ENCODE measurements at places on chromosomes 16 and 17.

DNA sequence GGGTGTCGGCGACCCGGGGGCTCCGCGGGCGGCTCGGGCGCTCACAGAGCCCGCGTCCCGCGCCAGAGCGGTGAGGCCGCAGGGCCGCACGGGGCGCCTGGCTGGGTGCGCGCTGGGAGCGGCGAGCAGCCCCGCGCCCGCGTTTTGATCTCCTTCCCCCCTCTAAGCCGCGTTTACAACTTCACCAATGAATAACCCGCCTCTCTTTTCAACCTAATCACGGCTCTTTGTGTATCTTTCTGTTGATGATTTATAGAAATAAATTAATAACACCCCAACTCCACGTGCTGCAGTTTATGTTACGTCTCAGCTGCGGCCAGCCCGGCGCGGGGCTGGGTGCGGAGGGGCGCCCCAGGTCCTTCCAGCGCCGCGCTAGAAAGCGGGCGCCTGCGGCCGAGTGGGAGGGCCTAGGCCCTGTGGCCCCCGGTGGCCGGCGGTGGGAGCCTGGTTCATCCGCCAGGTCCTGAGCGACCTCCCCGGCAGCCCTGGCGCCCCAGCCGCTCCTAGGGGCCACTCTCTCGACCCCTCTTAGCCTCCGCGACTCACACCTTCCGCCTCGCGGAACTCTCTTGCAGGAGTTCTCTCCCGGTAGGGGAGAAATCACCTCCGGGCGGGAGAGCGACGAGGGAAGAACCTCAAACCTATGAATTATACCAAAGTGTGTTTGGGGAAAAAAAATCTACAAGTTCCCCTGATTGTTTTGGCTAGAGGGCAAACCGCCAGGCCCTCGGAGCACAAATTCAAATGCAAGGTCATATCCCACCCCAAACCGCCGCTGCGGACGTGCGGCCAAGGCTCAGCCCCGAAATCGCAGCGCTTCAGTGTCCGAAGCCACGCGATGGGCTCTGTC lies 1.9 kb downstream of the HNF1B start:
- H3K36me3 ChIP-seq, result no peaks in the 10 kb centered on the region
- H3K27me3 ChIP-seq, result peaks cover 99% of the 10 kb centered on the region
- DNase-seq, result no peak
- no peak overlapping the region for H3K27ac ChIP-seq
- H3K4me3 ChIP-seq, result no peak overlapping the region

GRCh38 chr17:28363776-28364650 lies 986 bp downstream of the SEBOX start:
- no peaks in the 10 kb centered on the region for H3K4me1 ChIP-seq
- no peak overlapping the region for H3K4me3 ChIP-seq
- peaks cover 30% of the 10 kb centered on the region for H3K36me3 ChIP-seq

DNA sequence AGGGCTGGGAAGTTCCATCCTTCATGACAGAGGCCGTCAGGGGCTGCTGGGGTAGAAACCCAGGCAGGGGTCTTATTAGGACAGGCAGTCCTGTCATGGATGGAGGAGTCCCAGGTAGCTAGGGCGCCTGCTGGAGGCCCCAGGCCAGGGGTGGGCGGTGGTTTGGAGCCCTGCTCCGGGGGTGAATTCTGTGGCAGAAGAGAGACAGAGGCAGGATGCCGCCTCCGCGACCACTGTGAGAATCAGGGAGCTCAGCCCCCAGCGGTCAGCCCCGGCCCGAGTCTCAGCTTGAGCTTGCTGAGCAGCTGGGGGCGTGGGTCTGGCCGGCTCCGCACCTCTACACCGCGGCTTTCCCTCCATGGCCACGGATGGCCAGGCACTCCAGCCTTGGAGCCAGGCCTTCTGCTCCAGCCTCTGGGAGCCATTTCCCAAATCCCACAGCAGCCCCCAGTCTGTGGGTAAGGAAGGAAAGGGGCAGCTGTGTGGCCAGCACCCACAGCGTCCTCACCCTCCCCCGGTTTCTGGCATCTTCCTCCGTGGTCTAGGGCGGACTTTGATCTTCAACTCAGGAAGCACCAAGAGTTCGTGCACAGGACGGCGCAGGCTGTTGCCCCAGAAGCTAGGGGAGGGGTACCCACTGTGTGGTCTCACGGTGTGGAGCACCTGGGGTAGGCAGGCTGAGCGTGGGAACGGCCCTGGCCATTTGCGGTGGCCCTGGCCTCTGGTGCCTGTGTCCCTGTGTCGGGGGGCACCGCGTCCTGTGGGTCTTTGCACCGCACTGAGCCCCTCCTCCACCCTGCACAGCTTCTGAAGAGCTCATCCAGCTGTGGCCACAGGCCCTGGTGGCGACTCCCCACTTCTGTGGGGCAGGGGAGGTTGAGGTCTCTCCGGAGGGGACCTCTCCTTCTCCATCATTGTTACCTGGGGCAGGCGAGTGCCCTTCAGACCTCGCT lies 14.1 kb downstream of the CD7 start:
- DNase-seq, result no peak
- no peak overlapping the region for H3K4me3 ChIP-seq
- H3K27ac ChIP-seq, result no peak overlapping the region
- H3K36me3 ChIP-seq, result no peaks in the 10 kb centered on the region

DNA sequence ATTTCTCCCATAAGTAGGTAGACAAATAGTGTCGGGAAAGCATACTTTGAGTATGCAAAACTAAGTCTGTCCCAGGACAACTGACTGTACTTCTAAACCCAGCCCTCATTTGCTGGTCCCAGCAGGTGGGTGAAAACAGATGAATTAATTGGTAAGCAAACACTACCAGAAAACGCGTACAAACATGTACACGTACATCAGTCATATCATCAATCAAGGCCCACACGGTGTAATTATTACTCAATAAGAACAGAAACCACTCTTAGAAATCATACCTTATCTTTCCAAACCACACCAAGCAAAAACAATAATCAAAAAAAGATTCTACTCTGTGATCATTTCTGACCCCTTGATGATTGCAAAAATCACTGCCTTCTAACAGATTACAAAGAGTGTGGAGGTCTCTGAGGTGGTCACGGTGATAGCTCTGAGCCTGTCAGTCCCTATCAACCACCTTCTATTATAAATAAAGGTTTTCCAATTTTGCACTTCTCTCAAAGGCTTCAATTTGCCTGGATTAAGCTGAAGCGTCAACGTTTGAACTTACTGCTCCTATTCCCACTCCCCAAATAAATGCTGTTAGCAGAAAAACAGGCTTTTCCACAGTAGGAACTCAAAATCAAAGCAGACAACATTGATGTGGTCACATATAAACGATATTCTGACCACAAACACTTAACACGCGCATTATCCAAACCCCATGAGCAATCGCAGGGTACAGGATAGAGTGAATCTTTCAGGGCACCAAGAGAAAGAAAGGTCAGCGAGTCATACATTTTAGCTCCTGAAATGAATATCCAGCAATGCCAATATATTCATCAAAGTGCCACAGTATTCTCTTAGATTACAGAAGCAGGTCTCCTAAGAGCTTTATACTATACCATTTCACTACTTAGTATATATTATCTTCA lies 211.9 kb downstream of the STX8 start:
- H3K36me3 ChIP-seq, result no peaks in the 10 kb centered on the region
- no peak for DNase-seq
- H3K4me3 ChIP-seq, result no peak overlapping the region

GRCh38 chr17:82339634-82340580 lies 6.3 kb upstream of the SECTM1 start:
- peaks cover 10% of the 10 kb centered on the region for H3K4me1 ChIP-seq
- H3K36me3 ChIP-seq, result no peaks in the 10 kb centered on the region
- no peak overlapping the region for H3K27ac ChIP-seq
- peak overlapping the region; percentile 23 for H3K4me3 ChIP-seq

GRCh38 chr16:72937916-72938794 lies 109.8 kb downstream of the ZFHX3 start:
- no peaks in the 10 kb centered on the region for H3K27me3 ChIP-seq
- peaks cover 41% of the 10 kb centered on the region for H3K4me1 ChIP-seq

DNA sequence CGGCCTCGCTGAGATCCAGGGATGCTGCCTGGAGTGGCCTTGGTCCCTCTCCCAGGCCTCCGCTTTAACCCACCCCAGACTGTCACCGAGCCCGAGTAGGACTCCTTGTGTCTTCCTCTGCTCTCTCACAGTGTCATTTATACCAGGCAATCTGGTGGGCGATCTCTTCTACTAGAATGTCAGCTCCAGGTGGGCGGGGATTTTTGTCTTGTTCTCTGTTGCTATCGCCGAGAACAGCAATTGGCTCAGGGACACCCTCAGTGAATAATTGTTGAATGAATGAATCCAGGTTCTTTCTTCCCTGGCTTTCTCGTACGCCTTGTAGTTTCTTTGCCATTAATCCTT lies 591 bp downstream of the DHX38 start:
- H3K4me1 ChIP-seq, result peaks cover 8% of the 10 kb centered on the region
- H3K27ac ChIP-seq, result peak overlapping the region; percentile 89
- peak; percentile 28 for DNase-seq
- H3K4me3 ChIP-seq, result peak overlapping the region; percentile 70
- H3K27me3 ChIP-seq, result no peaks in the 10 kb centered on the region
- H3K36me3 ChIP-seq, result peaks cover 42% of the 10 kb centered on the region

DNA sequence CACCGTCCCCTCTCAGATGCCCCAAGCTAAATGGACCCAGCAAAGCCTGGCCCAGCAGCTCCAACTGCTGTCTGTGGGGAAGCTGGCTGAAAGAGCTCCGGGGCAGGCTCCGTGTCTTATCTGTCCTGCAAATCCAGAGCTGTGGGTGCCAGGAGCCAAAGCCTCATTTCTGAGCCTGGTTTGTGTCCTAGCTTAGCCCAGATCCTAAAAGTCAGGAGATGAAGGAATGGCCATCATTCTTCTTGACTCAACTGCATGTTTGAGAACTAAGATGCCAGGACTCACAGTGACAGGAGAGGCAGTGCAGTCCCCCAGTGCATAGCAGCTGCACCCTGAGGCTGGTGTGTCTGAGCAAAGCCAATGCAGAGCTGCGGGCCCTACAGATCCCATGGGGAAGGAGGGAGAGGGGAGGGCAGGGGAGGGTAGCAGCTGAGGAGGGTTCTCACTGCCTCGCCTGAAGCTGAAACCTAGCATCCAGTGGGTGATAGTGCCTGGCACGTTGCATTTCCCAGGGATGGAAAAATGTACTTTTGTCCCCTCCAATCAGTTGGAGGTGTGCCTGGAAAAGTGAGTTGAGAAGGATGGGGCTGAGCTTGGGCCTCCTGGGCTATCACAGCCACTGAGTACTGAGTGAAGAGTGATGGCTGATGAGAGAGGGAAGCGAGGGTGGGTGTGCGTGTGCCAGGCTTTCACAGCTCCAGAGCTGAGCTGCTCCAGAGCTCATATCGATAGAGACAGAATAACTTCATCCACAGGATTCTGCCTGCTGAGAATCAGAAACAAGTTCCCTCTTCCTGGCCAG lies 24.5 kb upstream of the CD300E start:
- no peak overlapping the region for H3K27ac ChIP-seq
- H3K4me1 ChIP-seq, result no peaks in the 10 kb centered on the region
- no peaks in the 10 kb centered on the region for H3K36me3 ChIP-seq

- H3K4me1 ChIP-seq, result peaks cover 8% of the 10 kb centered on the region
- peak; percentile 81 for DNase-seq
- peak within 1 kb of the TSS; percentile 65 for H3K4me3 ChIP-seq
- peak within 1 kb of the TSS; percentile 92 for H3K27ac ChIP-seq
- H3K36me3 ChIP-seq, result no peaks in the 10 kb centered on the region
- H3K27me3 ChIP-seq, result no peaks in the 10 kb centered on the region
Observed at GRCh38 chr17:64661976-64662773, at the start of gene SMURF2. SMURF2 (minus strand) TSS chr17:64662307; CDS start chr17:64661880, 427 bp downstream.

GRCh38 chr17:4023220-4023619 lies 59.0 kb upstream of the ATP2A3 start:
- no peak for DNase-seq
- H3K4me3 ChIP-seq, result no peak overlapping the region
- no peaks in the 10 kb centered on the region for H3K27me3 ChIP-seq
- H3K27ac ChIP-seq, result no peak overlapping the region
- peaks cover 43% of the 10 kb centered on the region for H3K36me3 ChIP-seq

- H3K36me3 ChIP-seq, result no peaks in the 10 kb centered on the region
- no peak overlapping the region for H3K4me3 ChIP-seq
- no peaks in the 10 kb centered on the region for H3K4me1 ChIP-seq
Observed at GRCh38 chr17:19305256-19305655, 57.3 kb downstream of the B9D1 start.

DNA sequence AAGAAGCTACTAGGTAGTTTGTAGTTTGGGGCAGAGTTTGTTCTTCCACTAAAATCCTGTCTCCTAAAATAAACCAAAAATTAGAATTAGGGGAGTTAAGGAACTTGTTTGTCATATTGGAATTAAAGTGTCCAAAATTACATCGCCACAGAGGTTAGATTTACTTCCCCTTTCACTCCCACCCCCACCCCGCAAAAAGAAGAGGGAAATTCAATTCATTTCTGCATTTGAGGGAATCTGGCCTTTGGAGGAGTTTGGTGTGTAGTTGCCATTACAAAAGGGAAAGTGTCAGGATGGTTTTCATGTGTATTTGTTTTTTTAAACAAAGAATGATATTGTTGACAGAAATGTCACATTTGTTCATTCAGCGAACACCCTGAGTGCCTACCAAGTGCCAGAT lies 5.8 kb downstream of the TMEM97 start:
- H3K27ac ChIP-seq, result no peak overlapping the region
- peaks cover 49% of the 10 kb centered on the region for H3K36me3 ChIP-seq
- H3K4me3 ChIP-seq, result no peak overlapping the region
- H3K4me1 ChIP-seq, result peaks cover 24% of the 10 kb centered on the region

DNA sequence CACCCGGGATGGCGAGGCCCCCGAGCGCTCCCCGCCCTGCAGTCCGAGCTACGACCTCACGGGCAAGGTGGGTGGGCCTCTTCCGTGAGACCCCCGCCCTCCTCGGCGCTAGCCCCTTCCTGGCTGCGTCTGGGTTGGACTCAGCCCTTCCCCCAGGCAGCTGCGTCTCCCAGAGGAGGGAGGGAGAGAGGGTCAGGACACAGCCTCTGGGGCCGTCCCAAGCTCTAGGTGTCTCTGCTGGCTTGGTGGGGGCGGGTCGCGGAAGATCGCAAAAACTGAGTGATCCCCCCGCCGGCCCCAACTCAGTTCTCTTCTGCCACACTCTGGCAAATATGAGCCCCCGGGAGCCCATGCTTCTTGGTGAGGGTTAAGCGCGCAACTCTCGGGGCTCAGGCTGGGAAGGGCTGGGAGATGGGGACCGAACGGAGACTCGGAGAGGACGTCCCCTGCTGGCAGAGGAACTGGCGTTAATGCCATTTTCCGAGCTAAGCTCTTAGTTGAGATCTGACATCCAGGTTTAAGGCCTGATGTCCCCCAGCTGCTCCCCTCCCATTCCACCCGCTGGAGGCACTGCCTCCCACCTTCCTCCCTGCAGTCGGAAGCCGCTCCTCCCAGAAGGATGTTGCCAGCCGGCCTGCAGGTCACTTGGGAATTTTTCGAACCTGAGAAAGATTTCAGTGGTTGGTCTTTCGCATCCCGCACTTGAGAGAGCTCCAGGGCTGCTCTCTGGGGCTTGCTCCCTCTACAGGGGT lies 419 bp downstream of the RAB37 start:
- DNase-seq, result peak; percentile 61
- H3K36me3 ChIP-seq, result no peaks in the 10 kb centered on the region
- H3K4me3 ChIP-seq, result peak overlapping the region; percentile 30
- peaks cover 16% of the 10 kb centered on the region for H3K4me1 ChIP-seq

DNA sequence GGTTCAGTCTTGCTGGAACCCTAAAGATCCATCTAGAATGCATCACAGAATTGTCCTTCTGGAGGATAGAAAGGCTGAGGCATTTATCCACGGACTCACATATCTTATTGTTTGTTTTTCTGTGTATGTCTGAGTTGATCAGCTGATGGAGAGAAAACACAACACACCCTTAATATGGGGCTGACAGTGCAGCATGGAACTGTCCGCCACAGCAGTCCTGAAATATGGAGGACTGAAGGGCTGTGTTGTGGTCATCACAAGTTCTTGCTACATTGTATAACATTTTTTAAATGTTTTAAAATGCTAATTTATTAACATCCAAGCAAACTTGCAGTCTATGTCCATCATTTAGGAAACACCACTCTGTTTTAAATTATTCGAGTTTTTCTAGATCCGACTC lies 448.9 kb upstream of the ERCC4 start:
- no peaks in the 10 kb centered on the region for H3K4me1 ChIP-seq
- no peak overlapping the region for H3K27ac ChIP-seq
- no peak overlapping the region for H3K4me3 ChIP-seq

Measured in A673 (cell line).